ENCODE measurements at places on chromosomes 7 and 10.

- DNase-seq: no peak
Measured at GRCh38 chr10:10530313-10530712, 487.4 kb upstream of the CELF2 start.

- no peak for DNase-seq
Measured at GRCh38 chr10:71337219-71337701, 18.2 kb downstream of the SLC29A3 start.

DNA sequence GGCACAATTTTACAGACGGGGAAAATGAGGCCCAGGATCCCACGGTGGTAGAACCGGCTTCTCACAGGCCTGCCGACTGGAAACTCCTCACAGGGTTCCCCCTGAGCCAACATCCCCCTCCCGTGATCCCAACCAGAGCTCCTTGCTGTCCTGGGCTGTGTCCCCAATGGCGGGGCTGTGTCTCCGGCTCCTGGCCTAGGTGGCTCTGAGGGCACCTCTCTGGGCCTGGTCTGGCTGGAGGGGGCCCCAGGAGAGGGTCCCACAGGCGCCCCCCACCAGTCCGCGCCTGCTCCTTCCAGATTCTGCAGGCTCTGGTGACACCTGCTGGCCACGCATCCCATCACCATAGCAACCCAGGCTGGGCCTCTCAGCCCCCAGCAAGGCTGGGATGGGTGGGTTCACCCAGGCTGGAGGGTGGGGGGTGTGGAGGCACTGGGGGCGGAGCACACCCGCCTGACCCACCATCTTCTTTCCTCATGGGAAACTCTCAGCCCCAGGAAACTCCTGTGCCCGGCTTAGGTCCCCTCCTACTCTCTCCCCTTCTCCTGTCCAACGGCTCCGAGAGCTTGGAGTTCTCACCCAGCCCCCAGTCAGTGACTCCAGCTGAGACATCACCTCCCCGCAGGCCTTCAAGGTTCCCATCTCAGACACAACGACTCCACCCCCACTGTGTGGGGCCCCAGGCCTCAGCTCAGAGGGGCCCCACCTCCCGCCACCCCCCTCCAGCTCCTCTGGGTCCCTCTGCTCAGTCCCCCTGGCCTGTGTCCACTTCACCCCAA lies 27.1 kb upstream of the TNRC18 start:
- peak; percentile 33 for DNase-seq

DNA sequence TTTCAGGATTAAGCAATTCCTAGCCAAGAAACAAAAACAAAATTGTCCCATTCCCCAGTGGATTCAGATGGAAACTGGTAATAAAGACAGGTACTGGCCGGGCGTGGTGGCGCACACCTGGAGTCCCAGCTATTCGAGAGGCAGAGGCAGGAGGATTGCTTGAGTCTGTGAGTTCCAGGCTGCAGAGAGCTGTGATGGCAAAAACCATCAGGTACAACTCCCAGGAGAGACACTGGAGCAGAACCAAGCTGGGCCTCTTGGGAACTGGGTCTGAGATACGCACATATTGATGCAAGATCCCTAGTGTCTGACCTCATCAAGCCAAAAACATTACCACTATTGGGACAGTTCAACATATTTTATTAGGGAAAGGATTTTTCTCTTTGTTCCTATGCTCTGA lies 84.0 kb upstream of the ANLN start:
- no peak for DNase-seq

DNA sequence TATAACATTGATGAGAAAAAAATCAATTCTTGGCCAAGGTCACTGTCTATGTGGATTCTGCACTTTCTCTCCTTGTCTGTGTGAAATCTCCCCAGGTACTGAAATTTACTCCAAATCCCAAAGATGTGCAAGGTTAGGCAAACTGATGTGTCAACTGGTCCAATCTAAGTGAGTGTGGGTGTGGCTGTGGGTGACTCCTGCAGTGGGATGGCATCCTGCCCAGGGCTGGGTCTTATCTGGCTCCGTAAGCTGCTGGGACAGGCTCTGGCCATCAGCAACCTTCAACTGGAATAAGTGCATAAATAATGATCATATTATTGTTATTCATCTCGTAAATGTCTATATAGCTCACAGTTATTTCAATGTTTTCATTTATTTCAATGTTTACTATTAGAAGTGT lies 79.3 kb downstream of the JCAD start:
- no peak for DNase-seq

- DNase-seq: no peak
Measured at GRCh38 chr10:33258967-33259366, 75.5 kb downstream of the NRP1 start.

DNA sequence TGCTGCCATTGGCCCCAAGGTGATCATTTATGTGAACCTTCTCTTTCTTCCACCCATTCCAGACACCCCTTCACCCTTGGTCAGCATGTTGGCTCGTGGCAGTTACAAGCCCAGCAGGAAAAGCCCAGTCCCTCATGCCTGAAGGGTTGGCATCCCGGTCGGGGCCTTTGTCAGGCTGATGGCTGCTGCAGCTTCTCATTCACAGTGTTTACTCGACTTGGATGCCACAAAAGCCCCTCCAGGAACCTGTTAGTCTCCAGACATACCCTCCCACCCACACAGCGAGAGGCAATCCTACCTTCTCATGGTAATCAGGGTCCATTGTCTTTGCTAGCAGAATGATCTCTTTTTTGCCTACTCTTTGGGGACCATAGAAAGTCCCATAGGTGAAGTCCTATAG lies 200.8 kb upstream of the PFKP start:
- DNase-seq: no peak

- no peak for DNase-seq
Measured at GRCh38 chr7:102323914-102324195, 32.4 kb downstream of the SPDYE6 start.

DNA sequence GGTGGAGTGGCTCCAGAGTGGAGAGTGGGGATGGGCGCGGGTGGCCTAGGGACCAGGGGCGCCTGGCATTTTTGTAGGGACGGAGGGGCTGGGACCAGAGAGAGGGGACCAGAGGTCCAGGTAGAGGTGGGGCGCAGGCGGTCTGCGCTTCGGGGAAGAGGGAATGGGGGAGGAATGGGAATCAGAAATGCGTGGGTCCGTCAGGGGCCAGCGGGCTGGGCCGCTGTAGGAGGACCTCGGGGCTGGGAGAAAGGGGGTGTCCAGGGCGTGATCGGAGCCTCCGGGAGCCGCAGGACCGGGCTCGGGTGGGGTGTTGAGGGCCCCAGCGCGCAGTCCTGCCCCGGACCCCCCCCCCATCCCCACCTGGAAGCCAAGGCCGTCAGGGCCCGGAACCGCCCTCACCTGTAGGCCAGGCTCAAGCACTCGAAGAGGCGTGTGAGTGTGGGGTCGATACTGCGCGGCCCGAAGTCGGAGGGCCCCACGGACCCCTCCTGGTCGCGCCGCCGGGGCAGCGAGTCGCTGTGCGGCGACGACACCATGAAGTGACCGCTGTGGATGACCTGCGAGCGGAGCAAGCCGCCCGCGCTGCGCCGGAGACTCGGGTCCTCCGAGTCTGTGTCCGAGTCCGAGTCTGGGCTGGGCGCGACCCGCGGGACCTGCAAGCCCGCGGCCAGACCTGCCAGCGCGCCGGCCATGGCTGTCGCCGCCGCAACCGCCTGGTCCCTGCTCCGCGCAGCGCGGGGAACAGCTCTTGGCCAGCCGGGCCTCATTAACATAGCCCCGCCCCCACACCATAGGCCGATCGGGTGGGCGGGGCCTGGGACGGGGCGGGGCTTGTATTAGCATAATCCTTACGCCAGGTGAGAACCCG lies at the start of gene MLXIPL:
TSS of gene MLXIPL (minus strand) at position 725 of the 871 bp plus-strand sequence. CDS start at position 695, 30 bp downstream.
- peak; percentile 89 for DNase-seq

Data from germinal center (tissue), 1 donor.